RKO (cell line): ENCODE measurements at places on chromosomes 1 and 21.

DNA sequence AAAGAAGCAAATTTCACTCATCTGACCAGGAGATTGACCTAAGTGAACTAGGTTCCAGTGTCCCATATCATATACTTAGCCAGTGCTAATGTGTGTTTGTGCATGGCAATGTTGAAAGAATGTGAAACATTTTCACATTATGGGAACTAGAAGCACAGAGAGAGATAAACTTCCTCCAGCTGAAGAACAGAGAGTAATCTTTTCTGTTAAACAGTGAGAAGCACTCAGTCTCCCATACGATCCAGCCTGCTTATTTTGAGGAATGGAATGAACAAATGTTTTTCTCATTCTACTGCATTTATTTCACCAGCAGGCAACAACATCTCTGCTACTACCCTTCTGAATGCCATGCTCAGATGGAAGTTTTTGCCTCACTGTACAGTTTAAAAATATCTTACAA lies 170.5 kb downstream of the TTLL7 start:
- DNase-seq: no peak

- DNase-seq: no peak
Measured at GRCh38 chr1:168621356-168621755, 45.0 kb downstream of the XCL1 start.

GRCh38 chr1:218430822-218431221 lies 85.7 kb downstream of the TGFB2 start:
- DNase-seq: no peak

- DNase-seq: no peak
Measured at GRCh38 chr1:3767328-3767925, 5.1 kb upstream of the SMIM1 start.

DNA sequence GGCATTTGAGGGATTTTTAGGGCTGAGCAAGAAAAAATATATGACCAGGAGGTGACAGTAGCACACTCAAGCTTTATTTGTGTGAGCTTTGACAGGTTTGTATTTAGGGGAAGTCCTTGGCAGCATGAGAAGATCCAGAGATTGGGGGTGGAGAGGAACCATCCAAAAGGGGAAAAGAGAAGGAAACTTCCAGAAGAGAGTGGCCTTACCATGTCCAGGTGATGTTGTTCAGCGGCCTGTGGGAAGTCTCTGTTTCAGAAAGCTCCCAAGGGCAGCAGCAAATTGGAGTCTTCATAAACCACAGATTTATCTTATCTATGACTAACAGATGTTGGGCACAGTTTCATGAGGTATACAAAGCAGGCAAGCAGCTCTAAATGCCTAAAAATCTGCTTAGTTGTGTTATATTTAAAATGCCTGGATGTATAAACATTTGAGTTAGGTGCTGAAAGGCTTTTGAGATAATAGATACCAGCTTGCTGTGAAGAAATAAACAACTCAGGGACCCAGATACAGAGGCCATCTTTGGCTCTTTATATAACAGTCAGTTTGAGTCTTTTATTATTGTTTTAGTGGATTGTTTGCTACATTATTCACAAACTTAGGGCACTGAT lies 21.2 kb upstream of the ADAR start:
- DNase-seq: no peak

DNA sequence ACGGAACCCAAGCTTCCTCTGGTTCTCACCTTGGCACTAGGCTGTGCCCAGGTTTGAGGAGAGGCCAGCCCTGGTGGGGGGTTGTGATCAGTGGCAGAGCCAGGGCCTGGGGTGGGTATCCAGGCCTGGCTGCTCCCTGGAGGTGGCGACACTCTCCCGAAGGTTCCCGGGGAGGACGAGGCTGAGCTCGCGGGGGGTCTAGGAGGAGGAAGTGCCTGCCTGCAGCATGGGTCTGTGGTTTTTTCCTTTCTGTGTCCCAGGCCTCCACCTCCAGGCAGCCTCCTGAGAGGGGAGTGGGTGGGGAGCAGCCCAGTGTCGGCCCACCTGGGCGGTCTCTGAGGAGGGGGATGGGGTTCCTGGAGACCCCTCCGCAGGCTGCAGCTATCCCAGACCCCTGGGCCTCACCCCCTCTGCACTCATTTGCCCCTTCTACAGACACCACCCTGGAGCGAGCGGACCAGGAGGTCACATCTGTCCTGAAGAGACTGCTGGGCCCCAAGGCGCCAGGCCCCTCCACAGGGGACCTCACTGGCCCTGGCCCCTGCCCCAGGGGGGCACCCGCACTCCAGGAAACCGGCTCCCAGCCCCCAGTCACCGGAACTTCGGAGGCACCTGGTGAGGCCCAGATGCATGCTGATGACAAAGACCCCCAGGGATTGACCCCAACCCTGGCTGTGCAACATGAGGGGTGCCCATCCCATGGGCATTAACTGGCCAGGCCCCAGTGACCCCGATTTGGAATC lies 44.3 kb downstream of the TRIM11 start:
- no peak for DNase-seq

DNA sequence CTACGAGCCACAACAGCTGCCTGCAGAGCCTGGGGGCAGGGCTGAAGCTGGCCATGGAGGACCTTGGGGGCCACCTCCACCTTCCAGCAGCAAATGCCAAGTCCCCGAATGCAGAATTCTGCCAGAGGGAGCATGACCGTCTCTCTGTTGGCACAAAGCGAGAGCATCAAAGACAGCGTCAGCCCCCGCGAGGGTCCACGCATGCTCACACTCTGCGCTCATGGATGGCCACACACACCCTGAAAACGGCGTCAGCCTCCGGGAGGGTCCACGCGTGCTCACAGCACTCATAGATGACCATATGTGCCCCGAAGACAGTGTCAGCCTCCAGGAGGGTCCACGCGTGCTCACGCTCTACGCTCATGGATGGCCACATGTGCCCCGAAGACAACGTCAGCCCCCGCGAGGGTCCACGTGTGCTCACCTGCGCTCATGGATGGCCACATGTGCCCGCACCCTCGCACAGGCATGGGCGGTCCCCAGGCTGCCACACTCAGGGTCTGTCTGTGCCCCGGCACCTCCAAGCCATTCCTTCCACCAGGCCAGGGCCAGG lies 46.5 kb downstream of the MORN1 start:
- DNase-seq: no peak

DNA sequence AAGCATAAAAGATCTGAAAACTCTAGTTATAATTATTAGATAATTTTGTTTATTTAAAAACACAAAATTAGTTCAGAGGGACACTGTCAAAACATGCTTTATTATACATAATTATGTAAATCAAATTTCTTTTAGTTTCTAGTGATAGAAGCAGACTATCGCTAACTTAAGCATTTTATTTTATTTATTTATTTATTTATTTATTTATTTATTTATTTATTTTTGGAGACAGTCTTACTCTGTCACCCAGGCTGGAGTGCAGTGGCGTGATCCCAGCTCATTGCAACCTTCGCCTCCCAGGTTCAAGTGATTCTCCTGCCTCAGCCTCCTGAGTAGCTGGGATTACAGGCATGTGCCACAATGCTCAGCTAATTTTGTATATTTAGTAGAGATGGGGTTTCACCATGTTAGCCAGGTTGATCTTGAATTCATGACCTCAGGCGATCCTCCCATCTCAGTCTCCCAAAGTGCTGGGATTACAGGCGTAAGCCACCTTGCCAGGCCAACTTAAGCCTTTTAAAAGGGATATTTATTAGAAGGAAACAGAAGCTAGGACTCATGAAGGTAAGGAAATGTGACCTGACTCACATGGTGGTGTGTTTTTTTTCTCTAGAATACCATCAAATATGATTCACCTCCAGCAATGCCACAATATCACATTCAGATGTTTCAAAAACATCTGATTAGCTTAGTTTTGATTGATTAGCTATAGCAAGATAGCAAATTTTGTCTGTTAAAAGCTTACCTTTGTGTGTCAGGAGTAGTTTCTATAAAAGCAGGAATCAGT lies 1357.4 kb upstream of the ADGRL4 start:
- no peak for DNase-seq

DNA sequence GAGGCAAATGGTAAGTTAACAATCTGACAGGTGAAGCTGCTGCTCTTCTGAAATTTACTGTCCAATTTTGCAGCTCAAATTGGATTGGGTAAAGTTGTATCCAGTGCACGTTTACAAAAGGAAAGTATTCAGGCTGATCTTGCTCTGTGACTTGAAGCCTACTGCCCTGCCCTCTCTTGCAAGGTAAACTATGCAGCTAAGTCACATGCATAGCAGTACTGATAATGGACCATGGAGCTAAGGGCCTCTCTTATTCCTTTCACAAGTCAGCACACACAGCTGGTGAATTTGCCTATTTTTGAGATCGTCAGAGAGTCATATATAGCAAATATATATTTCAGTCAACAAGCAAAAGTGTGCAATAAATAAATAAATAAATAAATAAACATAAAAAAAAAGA lies 23.2 kb downstream of the XCL1 start:
- DNase-seq: no peak

DNA sequence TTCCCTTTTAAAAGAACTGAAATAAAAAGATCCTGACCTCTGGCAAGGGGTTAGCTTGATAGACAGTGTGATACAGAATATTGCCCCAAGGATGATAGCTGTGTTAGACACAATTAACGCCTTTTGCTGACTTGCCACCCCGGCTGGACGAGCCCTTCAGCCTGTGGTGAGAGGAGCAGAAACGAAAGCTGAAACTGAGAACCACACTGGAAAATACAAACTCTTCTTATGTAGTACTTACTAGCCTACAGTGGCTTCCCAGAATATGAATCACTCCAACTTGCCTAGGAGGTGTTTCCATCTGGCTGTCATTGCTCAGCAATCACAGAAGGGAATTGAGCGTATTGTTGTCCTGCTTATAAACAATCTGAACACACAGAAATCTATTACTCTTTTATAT lies 22.9 kb downstream of the SAMSN1 start:
- DNase-seq: no peak

DNA sequence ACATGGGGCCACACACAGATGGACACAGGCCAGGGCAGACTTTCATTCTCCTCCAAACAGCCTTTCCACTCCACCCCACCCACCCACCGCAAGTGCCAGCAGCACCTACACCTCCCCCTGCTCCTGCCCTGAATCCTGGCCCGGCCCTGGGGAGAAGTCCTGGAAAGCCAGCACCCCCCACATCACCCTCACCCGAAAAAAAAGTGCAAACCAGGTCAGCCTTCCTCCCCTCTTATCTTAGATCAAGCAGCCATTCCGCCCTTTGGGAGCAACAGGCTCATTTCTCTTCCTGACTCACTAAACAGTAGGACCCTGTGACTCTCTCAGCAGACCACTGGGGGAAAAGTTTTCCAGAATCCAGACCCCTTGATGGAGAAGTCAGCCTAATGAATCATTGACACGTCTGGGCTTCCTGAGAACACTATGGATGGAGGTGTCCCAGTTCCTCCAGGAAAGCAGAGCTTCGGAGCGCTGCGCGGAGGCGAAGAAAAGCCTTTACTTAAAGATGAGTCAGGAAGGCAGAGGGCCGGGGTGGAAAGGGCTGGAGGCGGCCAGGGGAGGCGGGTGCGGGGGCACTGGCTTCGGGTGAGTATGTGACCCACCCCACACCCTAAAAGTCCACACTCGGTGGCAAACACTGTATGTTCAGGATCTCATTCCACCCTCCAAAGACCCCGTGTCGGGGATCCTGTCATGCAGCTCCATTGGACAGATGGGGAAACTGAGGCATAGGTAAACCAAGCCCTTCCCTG lies 588.7 kb downstream of the MATN1 start:
- no peak for DNase-seq

- DNase-seq: peak; percentile 38
Measured at GRCh38 chr1:116506132-116507004, 64.5 kb downstream of the CD58 start.

DNA sequence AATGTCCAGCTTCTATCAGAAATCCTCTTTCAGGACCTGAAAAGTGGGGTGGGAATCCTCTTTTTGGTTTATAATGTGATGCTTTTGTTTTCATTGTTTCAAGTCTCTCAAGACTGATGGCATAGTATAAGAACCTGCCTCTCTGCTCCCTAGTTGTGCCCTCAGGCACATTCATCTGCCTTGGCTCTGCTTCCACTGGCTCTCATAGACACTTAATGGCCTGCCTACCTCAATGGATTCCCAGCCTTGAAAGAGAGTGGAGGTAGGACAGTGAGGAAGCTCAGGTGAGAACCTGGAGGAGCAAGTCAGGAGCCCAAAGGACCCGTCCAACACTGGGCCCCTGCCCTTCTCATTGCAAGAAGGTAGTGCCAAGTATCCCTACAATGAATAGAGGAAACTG lies 4.8 kb downstream of the TTLL7 start:
- DNase-seq: no peak

DNA sequence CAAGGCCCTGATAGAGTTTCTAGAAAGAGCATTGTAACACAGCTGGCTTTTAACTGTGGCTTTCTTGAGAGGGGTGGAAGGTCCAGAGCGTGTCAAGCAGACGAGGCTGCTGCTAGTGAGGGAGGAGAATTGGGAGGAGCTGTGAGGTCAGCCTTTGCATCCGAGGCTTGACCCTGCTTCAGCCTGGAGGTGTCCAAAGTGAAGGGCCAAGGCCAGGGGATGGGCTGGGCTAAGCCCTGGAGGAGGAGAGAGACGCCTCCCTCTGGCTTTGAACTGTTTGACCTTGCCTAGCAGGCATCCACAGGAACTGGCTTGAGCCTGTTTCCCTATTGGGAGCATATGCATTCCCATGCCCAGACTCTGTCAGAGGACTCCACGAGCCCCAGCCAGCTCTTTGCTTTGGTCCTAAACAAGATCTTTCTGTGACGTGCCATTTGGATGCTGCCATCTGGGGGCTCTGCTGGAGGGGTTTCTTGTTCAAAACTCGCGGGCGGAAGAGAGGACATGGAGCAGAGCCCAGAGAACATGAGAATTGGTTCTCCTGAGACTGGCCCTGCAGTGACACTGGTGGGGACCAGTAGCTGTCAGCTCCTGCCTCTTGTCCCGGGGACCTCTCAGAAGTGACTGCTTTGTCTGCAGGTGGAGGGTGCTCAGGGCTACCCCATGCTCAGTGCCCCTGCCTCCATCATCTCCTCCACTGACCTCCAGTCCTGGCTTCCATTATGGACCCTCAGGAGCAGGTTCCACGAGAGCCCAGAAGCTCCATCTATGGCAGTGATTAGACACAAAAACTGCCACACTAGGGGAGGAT lies 5.5 kb downstream of the ACTRT2 start:
- no peak for DNase-seq

DNA sequence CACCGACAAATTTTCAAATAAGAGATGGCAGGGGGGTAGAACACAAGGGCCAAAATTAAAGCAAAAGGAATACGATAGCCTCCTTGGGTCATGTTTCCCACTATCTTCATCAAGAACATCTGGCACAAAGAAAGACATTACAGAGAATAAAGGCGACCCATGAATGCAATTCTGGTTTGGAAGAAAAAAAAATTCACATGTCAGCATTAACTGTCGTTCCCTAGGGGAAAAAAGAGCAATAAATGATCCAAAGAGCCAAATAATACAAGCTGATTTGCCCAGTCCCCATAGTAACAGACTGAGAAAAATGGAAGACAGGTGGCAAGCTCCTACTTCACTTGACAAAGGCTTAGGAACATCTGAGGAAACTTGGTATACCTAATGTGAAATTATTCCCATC lies 4.5 kb downstream of the STIL start:
- no peak for DNase-seq
